ENCODE measurements at places on chromosomes 12 and 14. TPM values are rescaled to one million over a fixed set of nuclear protein-coding genes. Genes with fewer than 3 reads are reported as not detected.

The C12orf56 gene
- not detected for polyA plus RNA-seq

The AMN gene
- polyA plus RNA-seq = 15.0 TPM

The NCAPD2 gene
- polyA plus RNA-seq = 21.1 TPM

The NANOG gene
- polyA plus RNA-seq = not detected

The HOXC4 gene
- polyA plus RNA-seq = 2.3 TPM

The FAM90A1 gene
- polyA plus RNA-seq = not detected

All from IgD-negative memory B cell (primary cell).